Right ventricle myocardium superior (tissue), 1 donor: ENCODE measurements at places on chromosomes 3 and 15. TPM values are rescaled to one million over a fixed set of nuclear protein-coding genes. Genes with fewer than 3 reads are reported as not detected.

GRCh38 chr15:63135804-63136203 lies 14.1 kb downstream of the LACTB start:
- no peak for DNase-seq

DNA sequence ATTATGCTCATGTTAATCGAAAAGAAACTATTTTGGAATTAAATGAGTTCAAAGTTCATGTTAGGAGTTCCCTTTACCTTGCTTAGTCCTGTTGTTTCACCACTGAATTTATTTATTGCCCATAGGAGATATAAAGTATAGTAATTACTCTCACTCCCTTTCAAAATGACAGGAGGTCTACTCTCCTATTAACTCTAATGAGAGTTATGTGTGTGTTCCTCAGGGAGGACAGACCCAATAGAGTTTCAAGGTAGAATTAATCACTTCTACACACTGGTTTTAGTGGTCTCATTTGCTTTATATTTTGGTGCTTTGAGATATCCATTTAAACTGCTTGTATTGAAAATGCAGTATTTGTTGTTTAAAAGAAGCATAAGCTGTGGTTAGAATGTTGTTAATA lies 398.9 kb downstream of the NLGN1 start:
- no peak for DNase-seq

- DNase-seq: no peak
Observed at GRCh38 chr3:142481196-142481595, 33.4 kb upstream of the XRN1 start.

DNA sequence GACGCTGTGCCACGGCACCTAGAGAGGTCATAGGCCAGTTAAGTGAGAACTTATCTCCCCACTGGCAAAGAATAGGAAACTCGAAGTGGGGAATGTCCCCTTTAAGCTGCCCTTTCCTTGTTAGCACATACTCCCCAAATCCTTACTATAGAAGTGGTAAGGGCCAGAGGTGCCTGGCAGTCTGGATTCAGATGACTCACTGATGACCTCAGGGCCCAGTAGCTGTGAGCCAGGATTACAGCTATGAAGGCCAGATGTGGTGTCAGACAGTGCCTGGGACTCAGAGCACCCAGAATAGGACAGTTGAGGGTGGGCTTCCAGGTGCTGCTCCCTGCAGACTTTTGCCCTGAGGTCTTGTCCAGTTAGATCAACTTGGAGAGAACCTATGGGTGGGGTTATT lies 37.7 kb downstream of the PDIA5 start:
- no peak for DNase-seq

GRCh38 chr3:194072691-194073279 lies 63.2 kb upstream of the HES1 start:
- no peak for DNase-seq

DNA sequence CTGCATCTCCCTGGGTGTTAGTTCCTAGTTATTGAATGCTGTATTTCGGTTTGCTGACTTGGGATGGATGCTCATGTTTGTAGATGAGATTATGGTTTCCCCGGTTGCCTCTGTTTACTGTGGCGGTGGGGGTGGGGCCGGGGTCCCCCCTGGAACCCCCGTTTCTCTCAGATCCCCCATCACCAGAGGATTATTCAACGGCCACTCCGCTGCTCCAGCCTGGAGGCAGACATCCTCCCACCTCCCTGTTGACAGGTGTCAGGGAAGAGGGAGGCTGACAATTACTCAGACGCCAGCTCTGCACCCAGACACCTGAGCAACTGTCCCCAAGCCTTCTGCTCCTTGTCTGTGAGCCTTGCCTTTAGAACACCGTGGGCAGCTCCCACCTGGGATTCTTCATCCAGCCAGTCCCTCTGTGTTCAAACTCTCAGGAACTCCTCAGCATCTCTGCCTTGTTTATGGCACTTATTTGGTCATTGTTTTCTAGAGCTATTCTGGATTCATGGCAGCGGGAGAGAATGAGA lies 95.9 kb upstream of the PRR20G start:
- no peak for DNase-seq

Gene MASP1
- 144 TPM for total RNA-seq

Gene HDC
- 0.65 TPM for total RNA-seq

Gene GP5
- total RNA-seq: not detected

Gene CCR9
- not detected for total RNA-seq

Gene PP2D1
- not detected for total RNA-seq

Gene MAGEF1
- total RNA-seq: 28.5 TPM
